ENCODE measurements at places on chromosomes 5 and 9. TPM values are rescaled to one million over a fixed set of nuclear protein-coding genes. Genes with fewer than 3 reads are reported as not detected.

The BAAT gene
- polyA plus RNA-seq, result not detected

The SLIT3 gene
- polyA plus RNA-seq, result not detected

The CKMT2 gene
- not detected for polyA plus RNA-seq

The IL33 gene
- not detected for polyA plus RNA-seq

The ICE1 gene
- polyA plus RNA-seq, result 18.9 TPM

The IFNK gene
- not detected for polyA plus RNA-seq

The ANKRD31 gene
- polyA plus RNA-seq, result 0.37 TPM

The CD14 gene
- 2.9 TPM for polyA plus RNA-seq

The GPR21 gene
- polyA plus RNA-seq, result not detected

The SLC35D2 gene
- 6.1 TPM for polyA plus RNA-seq

DNA sequence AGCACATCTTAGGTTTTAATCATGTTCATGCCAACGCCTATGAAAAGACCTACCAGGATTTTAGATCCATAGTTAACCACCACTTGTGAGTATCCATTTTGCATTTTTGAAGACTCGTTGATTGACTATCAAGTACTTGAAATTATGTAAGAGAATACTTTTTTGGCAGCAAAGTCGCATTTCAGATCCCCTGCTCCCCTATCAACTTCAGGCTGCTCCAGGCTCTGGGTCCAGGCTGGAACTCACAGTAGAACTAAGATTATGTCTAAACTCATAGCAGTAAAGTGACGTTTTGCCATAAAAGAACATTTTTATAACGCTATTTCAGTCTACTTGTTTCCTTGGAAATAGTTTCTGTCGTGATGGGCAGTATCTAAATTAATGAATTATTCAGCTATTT lies 267.7 kb downstream of the FANCC start:
- DNase-seq, result no peak

DNA sequence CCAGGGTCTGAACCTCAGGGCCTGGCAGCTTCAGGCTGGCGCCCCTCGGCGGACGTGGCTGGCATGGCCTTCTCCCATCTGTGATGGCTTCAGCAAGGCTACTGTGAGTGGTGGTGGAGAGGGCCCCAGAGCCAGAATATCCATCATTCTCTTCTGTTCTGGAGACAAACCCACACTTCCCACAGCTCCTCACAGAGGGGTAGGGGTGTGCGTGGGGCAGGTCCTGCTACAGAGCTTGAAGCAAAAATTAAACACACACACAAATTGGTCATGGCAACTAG lies 9.6 kb downstream of the GPX3 start:
- DNase-seq, result no peak

DNA sequence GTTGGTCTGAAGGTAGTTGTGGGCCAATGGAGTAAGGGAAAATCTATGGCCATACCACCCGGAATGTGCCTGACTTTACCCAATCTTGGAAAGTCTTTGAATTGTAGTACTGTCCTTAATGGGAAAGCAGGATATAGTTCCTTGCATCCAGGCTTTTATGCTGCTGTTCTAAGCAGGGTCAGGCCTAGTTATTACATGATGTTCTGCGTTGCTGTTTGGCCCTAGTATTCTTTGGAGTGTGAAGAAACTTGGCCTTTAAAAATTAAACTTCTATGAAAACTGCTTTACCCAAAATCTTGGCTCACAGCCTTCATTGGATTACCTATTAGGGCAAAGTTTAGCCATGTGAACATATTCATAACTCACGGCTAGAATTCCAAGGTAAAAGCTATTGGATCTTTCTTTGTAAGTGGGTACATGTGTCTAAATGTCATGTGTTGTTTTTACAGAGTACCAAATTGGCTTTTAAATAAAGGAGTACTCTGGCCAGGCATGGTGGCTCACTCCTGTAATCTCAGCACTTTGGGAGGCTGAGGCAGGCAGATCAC lies 211.1 kb downstream of the DTWD2 start:
- DNase-seq, result no peak

GRCh38 chr5:168947212-168947868 lies 353.6 kb downstream of the SLIT3 start:
- no peak for DNase-seq

GRCh38 chr5:170470808-170471404 lies 32.9 kb upstream of the KCNIP1 start:
- no peak for DNase-seq

DNA sequence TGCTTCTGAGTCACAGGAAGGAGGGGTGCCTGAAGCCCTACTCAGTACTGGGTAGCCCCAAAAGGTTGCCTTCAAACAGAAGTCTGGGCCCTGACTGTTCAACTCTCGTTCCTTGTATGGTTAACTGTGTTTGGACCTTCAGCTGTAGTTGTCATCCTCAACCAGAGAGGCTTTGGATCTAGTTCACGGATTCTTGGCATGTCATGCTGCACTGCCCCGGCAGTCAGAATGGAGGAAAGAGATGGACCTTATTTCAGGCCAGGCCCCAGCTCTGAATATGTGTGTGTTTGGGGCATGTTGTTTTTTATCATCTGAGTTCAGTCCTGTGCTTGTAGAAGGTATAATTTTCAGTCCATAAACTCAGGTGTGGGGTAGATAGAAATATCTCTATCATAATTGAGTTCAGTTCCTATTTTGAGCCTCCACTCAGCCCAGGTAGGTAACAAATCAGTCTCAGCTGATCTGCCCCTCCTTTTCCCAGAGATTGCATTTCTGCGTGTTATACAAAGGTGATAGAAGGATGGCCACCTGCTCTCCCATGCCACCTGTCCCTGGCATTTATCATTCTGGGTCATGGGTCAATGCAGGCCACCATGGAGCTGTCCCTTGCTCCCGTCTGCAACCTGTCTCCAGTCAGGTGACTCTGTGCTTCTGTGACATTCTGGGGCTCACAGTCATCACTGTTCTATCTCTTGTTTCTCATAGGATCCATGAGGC lies 127.5 kb upstream of the CPEB4 start:
- DNase-seq, result no peak

GRCh38 chr5:40260361-40260760 lies 419.4 kb upstream of the PTGER4 start:
- DNase-seq, result no peak

DNA sequence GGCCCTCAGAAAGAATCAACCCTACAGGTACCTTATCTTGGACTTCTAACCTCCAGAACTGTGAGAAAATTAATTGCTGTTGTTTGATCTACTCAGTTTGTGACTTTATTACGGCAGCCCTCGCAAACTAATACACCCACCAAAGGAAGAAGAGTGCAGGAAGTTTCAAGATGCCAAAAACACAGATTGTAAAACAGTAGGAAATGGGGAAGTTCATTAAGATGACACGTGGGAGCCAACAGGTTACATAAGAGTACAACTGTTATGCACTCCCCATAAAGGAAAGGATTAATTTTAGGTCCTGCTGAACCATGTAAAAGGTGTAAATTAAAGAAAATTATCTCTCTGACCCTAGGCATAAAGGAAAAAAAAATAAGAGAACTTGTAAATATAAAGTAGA lies 294.3 kb downstream of the EPB41L4A start:
- DNase-seq, result no peak

- no peak for DNase-seq
These were observed 59.3 kb downstream of the AHRR start for GRCh38 chr5:380701-381309.

DNA sequence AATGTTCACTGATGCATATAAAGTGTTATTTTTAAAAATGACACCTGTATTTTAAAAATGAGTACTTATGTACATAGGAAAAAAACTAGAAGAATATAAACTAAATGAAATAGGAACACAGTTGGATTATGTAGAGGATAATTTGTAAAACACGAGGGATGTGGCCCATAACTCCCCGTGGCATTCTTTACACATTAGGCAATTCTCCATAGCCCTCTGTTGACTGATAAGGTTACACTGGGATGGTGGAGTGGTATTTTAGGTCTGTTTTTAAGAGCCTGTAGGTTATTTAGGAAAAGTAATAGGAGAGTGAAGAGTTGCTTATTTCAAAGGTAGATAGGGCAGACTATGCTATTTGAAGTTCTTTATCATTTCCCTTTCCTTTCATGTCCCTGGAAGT lies 1.8 kb downstream of the CAVIN4 start:
- DNase-seq, result no peak

DNA sequence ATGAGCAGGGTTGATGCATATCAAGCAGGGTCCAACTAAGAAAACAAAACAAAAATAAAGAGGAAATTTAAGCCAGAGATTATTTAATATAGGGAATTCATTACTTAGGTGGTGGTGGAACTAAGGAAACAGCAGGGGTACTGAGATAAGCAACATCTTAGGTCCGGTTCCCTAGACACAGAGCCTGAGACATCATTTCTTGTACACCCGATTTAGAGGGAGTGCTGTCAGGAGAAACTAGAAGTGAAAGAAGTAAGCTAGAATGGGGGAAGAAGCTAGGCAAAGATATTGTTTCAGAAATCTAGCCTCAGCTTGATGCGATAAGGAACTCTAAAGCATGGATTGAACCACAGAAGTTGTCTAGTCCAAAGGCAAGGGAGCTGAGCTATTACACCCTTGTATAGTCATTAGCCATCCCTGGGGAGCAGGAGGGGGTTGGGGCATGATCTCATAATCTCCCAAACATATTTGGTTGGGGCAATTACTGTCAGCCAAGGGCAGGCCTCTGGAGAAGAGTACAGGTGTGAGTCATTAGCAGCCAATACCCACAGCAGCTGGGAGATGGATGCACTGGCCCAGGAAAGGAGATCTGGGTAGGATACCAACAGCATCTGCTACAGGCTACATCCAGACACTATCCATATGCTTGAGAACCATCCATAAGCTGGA lies 194.5 kb downstream of the ARL15 start:
- no peak for DNase-seq

DNA sequence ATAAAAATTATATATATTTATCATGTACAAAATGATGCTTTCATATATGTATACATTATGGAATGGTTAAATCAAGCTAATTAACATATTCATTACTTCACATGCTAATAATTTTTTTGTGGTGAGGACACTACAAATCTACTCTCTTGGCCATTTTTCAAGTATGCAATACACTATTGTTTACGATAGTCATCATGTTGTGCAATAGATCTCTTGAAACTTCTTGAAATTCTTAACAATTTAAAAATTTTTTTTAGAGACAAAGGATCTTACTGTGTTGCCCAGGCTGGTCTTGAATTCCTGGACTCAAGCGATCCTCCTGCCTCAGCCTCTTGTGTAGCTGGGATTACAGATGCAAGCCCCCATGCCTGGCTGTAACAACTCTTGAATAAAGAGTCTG lies 45.2 kb upstream of the SHOC1 start:
- no peak for DNase-seq

- DNase-seq, result no peak
These were observed 127.5 kb upstream of the CDKN2B start for GRCh38 chr9:22136461-22137096.

DNA sequence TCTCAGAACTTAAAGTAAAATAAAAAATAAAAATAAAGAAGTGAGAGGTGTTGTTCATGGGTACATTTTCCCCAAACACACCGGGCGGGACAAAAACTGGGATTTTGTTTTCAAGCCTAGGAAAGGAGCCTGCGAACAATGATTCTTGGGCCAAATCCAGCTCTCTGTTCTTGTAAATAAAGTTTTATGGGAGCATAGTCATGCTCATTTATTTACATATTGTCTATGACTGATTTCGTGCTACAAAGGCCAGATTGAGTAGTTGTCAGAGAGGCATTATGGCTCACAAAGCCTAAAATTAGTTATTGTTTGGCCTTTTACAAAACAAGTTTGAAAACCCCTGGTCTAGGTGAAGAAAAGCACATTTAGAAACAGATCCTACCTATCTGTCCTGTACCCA lies 821.0 kb upstream of the GRAMD2B start:
- no peak for DNase-seq

GRCh38 chr9:116193636-116194035 lies 40.0 kb downstream of the PAPPA start:
- DNase-seq, result no peak

GRCh38 chr5:74762599-74762998 lies 4.3 kb downstream of the GFM2 start:
- no peak for DNase-seq

GRCh38 chr5:143244000-143244736 lies 159.3 kb downstream of the NR3C1 start:
- DNase-seq, result no peak

DNA sequence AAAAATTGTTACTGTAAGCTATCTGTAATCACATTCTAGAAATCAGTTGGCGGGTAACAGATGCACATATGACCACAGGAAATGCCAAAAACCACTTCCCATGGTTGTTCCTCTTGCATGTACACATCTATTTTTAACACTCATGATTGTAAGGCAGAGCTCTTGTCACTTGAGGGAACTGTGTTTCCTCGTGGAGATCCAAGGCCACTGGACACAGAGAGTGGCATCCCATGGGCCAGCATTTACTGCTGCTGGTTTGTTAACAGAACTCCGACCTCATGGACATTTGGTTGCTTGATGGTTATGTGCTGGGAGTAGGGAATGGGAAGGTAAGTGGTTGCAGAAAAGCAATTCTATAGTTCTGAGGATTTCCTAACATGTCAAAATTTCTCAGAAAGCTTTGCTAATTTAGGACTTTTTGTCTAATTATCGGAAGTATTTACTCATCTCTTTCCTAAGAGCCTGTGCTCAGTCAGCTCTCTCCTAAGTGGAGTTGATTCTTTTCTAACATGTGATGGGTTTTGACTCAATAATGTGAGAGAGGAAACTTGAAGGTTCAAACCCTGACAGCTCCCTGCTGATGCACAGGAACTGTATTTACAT lies 202.0 kb upstream of the NR3C1 start:
- peak; percentile 13 for DNase-seq

- no peak for DNase-seq
These were observed 102.0 kb upstream of the FSTL4 start for GRCh38 chr5:133714161-133714915.

DNA sequence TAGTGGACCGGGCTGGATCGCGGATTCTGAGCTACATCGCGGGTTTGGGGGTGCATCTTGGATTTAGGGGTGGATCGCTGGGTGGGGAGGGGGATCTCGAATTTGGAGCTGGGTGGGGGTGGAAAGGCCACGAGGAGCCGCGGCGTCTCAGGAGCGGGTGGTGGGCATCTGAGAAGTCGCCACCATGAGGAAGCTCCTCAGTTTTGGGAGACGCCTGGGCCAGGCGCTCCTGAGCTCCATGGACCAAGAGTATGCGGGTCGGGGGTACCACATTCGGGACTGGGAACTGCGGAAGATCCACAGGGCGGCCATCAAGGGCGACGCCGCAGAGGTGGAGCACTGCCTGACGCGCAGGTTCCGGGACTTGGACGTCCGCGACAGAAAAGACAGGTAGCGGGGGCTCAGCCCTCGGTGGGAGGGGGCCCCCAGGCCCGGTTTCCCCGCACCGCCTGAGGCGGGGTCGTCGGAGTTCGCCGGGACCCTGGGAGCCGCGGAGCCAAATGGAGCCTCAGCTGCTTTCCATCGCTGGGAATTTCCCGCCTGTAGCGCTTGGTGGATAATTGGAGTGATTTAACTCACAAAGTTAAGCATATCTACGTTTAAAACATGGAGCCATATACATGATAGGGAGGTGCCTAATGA lies 376 bp downstream of the ANKRD18B start:
- no peak for DNase-seq

- no peak for DNase-seq
These were observed 376.9 kb downstream of the DTWD2 start for GRCh38 chr5:118611332-118611945.

GRCh38 chr5:109721741-109722140 lies 32.0 kb downstream of the MAN2A1 start:
- no peak for DNase-seq

GRCh38 chr9:85554349-85554748 lies 187.4 kb downstream of the AGTPBP1 start:
- DNase-seq, result no peak

- DNase-seq, result no peak
These were observed 1.5 kb downstream of the C5 start for GRCh38 chr9:121048618-121049017.

GRCh38 chr5:160629003-160629402 lies 207.3 kb downstream of the PTTG1 start:
- no peak for DNase-seq

Data from naive thymus-derived CD4-positive, alpha-beta T cell (primary cell).